ENCODE measurements at places on chromosomes 7 and 10. TPM values are rescaled to one million over a fixed set of nuclear protein-coding genes. Genes with fewer than 3 reads are reported as not detected.

SEMA3A gene
- total RNA-seq: 72.8 TPM

DNA sequence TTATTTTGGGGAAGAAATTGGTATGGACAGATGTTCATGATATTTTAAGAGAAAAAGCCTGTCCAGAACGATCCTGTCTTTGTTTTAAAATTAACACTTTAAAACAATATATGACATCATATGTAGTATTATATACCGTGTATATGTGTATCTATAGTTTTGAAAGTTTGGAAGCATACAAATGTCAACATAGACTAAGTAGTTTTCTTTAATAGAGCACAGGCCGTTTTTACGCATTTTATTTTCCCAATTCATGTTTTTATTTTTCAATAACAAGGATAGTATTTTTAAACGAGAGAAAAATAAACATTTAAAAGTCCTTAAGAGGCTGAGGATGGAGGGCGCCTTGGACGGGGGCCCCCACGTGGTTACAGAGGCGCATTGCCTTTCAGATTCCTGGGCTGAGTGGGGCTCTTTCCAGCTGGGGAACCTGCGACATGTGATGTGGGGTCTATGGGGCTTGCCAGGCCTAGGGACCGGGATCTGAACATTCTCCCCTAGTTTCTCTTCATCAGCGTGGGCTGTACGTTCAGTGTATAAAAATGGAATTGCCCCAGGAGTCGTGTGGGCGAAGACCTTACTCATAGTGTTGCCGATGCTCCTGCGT is 127.8 kb upstream of the ZNF746 start:
- peak; percentile 86 for DNase-seq

DNA sequence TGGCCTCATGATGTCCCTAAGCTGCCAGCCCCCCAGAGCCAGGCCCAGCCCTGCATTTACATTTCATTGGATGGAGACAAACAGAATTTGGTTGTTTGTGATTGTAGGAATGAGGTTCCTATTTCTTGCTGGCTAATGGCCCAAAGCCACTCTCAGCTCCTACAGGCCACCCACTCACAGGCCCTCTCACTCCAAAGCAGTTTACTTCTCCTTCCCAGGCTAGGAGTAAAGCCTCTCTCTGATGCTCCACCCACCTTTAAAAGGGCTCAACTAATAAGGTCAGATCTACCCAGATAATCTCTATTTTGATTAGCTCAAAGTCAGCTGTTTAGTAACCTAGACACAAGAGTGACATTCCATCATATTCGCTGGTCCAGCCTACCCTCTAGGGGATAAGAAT is 11.2 kb upstream of the CUZD1 start:
- no peak for DNase-seq

DNA sequence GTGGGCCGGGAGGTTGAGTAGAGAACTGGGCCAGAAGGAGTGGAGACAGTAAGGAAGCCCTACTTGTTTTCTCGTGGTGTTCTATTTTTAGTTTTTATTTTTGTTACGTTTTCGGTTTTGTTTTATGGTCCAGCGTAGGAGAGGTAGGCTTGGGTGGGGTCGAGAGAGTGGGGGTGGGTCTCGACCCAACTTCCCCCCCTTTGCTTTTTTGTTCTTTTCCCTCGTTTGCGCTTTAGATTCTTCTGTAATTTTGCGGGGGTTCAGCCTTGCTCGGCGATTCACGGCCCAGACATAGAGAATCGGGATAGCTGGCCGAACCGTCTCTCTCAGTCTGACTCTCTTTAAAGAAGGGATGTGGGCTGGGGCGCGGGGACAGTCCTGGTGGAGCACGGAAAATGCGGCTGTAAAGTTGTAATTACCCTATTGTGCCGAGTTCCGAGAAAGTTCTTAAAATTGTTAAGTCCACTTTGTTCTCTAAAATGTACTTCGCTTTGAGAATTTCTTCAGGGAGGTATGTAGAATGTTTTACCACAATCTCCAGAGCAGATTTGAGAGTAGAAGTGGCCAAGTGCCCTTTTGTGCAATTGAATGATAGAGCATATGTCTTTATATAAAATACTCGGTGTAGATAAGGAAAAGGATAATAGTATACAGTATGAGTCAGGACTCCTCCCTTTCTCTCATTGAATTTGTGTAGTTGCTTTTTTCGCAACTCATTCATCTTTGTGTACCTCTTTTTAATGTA is 816 bp downstream of the DMTF1 start:
- peak; percentile 60 for DNase-seq

GRCh38 chr10:3228629-3228945 is 56.0 kb upstream of the PITRM1 start:
- DNase-seq: no peak
